ENCODE measurements at places on chromosomes 7 and 10.

DNA sequence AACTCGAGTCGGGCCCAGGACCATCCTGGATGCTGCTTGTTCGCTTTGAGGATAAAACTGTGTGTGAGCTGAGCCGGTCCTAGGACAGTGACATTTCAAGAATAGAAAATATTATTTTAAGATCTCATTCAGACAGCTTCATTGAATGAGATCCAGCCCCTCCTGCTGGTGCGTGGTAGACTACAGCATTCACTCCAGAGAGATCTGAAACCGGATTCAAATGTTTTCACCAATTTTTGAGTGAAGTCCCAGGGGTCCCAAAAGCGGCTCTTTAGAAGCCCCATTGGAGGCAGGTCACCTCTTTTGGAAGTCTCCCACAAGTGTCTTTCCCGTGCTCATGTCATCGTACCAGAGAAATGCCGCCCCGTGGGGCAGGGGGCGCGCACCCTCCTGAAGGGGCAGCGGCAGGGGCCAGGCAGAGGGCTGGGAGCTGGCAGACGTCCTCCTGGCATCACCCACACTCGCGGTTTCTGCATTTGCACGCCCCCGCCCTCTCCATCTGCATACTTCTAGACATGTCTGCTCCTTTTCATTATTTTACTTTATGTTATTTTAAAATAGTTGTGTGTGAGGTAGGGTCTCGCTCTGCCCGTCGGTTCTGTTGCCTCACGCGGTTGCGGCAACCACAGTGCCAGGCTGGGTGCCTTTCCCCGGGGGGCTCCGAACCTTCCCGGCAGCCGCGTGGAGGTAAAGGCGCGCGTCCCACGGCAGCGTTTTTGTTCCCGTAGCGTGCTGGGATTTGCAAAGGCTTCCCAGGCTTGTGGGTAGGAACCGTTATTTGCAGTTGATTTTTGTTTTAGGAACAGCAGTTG lies 52.3 kb upstream of the DPYSL4 start:
- DNase-seq: no peak

DNA sequence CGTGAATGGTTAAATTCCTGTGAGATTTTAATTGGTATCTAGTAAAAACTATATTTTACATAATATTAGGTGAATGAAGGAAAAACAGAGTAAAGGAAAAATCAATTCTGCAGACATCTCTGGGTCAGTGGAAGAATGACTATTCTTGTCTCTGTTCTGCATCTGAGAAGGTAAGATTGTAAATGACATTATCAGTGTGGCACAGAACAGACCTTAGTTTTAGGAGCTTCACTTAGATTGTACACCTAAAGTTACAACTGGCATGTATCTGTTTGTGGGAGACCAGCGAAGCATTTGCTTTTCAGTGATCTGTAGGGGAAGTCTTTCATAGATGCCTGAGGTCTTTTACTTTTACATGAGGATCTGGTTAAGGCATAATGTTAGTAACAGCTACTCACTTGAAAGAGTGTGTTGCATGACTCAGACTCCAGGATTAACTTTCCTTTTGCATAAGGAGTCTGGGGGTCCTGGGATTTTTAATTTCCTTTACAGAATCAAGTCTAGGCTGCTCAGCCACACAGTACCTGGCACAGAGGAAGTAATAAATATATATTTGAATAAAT lies 56.2 kb downstream of the JMJD1C start:
- DNase-seq: peak; percentile 55

- no peak for DNase-seq
Observed at GRCh38 chr7:1670894-1671593, 967 bp downstream of the ELFN1 start.

GRCh38 chr7:95737828-95738505 lies 34.4 kb upstream of the DYNC1I1 start:
- DNase-seq: no peak

GRCh38 chr10:117134056-117134305 lies 4.1 kb downstream of the VAX1 start:
- DNase-seq: no peak

GRCh38 chr10:5968681-5969453 lies 8.5 kb downstream of the IL15RA start:
- no peak for DNase-seq

DNA sequence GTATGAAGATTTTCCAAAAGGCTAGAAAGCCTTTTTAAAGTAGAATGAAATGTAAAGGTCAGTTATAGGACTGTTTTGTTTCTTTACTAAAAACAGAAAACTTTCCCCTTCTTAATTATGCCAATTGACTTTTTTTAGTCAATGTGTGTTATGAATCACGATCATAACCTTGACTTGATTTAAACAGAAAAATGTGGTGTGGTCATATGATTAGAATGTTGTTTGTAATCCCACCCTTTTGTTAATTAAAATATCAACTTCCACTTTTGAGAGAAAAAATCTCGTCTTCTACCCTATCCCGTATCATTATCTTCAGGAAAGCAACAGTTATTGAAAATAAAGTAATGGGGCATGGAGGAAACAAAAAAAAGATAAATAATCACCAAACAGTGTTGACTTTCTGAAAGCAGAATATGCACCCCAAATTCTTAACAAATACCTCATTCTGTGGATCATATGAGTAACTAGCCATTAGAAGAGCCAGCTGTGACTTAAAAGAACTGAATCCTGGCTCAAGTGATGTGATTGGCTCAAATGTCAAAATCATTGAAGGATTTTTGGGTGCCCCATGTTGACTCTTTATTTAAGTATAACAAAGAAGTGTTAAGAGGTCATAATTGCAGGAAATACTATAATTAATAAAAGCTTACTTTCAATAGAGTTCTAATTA lies 32.3 kb upstream of the SLC16A12 start:
- DNase-seq: no peak

Measured in EL (cell line).